ENCODE measurements at places on chromosomes 2 and 18.
A peak's percentile ranks its signal among the peaks of the same experiment; 100 is the strongest.

DNA sequence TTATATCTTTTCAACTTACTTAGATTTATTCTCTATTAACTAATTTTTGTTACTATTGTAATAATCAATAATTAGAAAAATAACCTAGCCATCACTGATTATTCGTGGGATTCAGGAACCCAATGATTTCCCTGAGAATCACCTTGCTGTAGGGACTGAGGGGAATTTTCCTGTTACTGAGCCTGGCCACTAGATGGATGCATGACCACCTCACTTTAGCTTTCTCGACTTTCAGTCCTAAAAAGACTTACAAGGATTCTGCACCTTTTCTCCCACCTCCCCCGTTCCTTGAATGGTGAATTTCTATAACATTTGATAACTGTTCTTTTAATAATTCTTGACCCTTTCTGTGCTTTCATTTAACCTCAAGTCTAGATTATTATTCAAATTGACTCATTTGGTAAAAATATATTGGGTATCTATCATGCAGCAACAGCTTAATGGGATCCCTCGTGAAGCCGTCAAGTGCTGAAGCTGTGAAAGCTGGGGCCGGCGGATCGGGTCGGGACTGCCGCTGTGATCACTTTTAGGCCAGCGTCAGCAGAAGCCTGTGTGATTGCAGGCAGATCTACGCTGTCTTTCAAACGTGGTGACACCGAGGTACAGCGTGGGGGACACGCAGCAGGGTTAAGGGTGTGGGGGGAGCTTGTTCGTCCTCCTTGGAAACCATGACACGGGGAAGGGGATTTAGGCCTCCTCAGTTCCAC, 38.8 kb upstream of the TMEM18 start:
- DNase-seq: no peak

- DNase-seq: no peak
Measured at GRCh38 chr2:62339413-62339812, 143.5 kb downstream of the B3GNT2 start.

GRCh38 chr2:118747637-118748036, 99.8 kb downstream of the EN1 start:
- no peak for DNase-seq

DNA sequence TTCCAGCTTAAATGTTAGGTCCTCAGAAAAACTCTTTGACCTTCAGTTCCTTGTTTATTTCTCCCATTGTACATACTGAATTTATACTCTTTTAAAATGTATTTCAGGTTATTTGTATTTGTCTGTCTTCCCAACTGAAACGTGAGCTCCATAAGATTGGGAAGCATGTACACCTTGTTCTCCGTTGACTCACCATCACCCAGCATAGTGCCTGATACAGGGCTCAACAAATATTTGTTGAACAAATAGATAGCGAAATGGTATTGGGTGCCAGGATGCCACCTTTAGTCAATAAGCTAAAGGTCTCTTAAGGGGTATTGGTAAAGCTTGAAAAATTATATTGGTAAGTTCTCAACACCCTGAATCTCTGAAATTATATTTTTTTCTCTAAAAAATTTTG, 1841.3 kb upstream of the CELF4 start:
- no peak for DNase-seq

DNA sequence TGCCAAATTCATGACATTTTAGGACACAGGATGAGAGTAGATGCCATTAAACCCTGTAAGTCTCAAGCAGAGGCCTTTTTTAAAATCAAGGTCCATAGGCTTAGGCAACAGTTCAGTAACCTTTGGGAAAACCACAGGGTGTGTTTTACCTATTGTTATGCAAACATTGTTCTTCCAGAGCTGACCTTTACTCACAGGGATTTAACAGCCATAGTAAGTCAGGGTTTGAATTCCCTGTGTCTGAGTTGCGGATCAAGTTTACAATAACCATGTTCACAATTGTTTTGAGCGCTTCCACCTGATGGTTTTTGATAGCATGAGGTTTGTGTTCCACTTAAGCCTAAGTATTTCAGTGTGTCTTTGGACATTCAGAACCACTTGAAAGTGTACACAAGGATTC, 160.1 kb upstream of the BOD1L2 start:
- no peak for DNase-seq

- DNase-seq: no peak
Measured at GRCh38 chr18:44899832-44900231, 219.1 kb downstream of the SETBP1 start.

- DNase-seq: no peak
Measured at GRCh38 chr2:152227969-152228592, 52.5 kb upstream of the STAM2 start.

DNA sequence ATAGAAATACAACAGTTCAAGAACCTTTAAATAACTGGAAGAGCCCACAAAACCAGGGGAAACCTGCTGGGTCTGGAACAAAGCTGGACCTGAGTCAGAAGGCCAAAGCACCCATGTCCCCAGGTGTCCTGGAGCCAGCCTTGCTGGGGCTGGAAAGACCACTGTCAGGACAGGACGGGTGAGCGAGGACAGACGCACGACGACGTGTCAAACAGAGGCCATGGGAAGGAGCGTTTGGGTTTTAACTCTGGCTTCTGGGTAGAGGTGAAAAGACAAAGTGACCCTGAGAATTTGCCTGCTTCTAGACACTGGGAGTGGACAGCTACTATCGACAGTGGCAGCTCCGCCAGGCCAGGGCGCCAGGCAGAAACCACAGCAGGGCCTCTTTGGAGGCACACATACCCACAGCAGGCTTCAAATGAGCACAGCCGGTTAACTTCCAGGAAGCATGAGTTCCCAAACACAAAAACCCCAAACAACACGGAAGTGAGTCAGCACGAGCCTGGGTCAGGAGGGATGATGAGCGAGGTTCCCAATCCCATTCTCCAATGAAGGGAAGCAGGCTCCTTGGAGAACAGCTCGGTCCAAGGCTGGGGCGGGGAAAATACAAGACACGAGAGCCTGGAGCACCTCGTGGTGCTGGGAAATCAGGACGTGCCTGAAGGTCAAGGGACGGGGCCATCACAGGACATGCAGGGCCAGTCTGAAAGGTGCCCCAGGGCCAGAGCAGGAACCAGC, 208.0 kb downstream of the TWIST2 start:
- no peak for DNase-seq

DNA sequence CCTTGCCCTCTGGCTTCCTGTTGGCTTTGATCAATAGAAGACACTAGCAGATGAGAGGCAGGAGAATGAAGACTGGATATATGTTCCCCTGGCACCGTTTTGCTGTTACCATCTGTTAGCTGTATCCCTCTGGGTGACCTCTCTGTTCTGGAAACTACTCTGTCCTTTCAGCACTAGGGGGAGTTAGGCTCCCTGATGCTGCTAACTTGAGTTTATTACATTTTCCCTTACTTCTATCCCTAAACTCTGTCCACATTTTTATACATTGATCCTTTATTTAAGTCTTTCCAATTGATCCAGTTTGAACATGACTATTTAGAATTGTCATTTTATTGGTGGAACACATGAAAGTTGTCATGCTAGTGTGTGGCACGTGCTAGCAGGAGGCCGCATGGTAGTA, 1014.3 kb upstream of the CDH2 start:
- DNase-seq: no peak

DNA sequence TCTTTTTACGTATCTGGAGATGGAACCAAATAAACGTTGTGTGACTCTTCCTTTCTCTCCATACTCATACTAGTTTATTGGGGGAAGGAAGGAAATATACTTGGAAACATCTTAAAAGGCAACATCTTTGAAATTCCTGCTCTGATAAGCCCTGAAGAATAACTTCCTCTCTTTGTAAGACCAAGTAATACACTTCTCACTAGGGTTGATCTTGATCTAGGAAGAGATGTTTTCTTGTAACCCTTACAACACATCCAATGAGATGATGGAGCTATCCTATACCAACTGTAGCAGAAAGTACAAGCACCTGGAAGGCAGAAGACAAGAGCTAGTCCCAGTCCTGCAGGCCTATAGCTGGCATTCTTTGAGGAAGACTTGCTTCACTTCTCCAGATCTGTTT, 2.0 kb downstream of the ANKRD44 start:
- DNase-seq: no peak

DNA sequence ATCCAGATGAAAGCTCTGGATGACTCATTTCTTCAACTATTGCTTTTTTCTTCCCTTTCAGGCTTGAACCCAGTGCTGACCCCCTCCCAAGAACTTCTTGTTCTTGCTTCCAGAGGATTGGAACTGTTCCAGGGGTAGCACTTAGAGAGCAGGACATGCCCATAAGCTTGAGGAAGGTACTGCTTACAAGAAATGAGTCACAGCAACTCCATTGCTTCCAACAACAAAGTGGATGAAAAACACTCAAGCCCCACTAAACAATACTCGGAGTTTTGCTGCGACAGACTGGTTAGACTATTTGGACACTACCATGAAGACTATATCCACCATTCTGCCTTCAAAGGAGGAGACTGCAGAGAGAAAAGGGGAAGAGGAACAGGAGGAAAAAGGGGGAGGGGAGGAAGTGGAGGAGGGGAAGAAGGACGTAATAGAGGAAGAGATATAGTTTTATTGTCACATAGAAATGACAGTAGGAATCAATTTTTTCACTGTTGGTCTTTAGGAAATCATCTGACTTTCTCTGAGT, 1.6 kb upstream of the EPC2 start:
- DNase-seq: no peak

GRCh38 chr2:224772494-224772893, 56.3 kb upstream of the CCDC195 start:
- DNase-seq: no peak

DNA sequence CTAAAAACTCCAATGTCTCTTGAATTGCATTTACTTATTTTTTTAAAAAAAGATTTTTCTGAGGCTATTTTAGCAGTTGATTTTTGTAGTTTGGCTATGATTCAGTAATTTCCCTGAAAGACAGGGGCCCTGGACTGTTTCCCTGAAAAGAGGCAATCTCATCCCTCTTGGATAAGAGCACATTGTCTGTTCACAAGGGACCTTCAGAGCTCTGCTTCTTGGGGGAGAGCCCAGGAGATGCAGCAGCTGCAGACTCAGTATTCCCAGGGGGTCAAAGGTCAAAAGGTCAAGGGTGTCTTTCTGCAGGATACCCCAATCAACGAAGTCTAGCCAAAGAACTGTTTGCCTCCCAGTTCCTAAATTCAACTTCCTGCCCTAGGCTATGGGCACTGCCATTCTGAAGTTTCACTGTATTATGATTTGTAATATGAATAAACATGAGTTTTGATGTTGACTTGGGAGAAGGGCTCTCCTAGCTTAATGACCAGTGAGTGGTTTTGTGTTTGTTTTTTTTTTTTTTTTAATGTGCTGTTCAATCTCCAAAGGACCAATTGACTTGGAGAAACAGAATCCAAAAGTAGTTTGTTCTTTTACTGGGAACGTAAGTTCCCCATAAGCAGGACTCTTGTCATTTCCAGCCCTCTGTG, 157.0 kb upstream of the SERPINE2 start:
- DNase-seq: no peak

GRCh38 chr18:46369323-46369722, 265.1 kb downstream of the HAUS1 start:
- DNase-seq: no peak

GRCh38 chr2:20698916-20699613, 32.1 kb downstream of the GDF7 start:
- no peak for DNase-seq

GRCh38 chr2:159066541-159067156, 98.2 kb downstream of the TANC1 start:
- no peak for DNase-seq

- DNase-seq: no peak
Measured at GRCh38 chr2:240387669-240388358, 47.6 kb upstream of the GPC1 start.

DNA sequence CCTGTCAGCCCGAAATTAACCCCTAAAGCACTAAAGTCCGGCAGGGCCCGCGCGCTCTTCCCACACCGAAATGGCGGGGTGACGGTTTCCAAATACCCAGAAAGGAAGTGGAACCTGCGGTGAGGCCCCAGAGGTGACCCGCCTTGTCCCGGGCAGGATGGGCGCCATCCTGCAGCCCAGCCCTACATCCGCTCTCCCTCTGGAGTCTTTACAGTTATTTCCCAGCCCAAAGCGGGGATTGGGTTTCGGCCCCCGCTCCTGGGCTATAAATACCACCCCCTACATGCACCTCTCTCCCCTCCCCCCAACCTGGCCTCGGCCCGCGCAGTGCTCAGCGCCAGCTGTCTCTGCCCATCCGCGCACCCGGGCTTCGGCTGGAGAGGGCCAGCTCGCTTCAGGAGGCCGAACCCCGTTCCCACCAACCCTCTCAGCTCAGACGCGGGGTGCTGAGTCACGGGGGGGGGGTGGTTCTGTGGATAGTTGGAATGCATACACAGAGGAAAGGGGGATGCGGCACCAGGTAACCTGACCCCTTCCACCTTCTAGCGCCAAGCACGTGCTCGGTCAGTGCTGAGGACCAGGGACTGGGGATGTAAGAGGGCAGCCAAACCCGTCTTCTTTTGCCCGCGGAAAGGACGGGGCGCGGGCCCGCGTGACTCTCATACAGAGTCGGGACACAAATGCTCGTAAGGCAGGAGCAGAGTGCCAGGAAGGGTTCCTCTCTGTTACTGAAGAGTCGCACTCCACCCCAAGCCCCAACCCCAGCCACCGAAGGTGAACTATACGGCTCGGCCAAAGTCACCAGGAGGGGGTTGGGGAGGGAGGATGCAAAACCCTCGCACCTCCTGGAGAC, at the start of gene TUBA4B:
TSS of gene TUBA4B (plus strand) at position 344 of the 853 bp plus-strand sequence. CDS start at position 509, 165 bp downstream.
- peak; percentile 27 for DNase-seq

GRCh38 chr2:229153267-229153666, 117.8 kb downstream of the PID1 start:
- DNase-seq: no peak

- no peak for DNase-seq
Measured at GRCh38 chr2:62941413-62941812, 109.2 kb upstream of the OTX1 start.

- no peak for DNase-seq
Measured at GRCh38 chr2:230327418-230328154, 593 bp downstream of the SP140L start.

DNA sequence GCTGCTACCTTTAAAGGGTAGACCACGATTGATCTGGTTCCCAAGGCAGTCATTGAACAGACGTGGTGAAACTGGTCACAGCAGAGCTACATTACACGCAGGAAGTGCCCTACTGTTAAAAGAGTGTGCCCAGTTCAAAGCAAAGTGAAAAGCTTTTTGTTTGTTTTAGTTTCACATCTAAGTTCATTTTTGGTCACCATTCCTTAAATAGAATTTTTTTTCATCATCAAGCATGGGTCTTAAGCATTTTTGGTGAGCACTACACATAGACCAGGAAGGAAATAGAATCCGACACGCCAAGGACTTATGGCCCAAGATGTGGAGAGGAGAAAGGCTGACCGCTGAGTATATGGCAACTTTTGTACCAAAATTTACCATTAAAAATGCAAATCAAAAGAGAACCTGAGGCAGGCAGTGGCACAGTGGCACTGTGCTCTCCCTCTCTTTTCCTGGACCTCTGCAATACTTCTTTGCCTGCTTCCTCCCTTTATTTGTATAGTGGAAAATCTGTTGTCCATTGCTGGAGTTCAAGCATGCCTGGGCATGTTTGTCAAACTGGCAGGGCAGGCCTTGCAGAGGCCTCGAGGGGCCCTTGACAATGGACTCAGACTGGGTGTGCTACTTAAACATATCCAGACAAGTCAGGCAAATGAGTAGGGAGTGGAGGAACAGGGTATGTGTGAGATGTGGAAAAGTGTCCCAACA, 42.6 kb upstream of the HNRNPA3 start:
- DNase-seq: no peak

GRCh38 chr18:68763083-68763482, 34.8 kb upstream of the CCDC102B start:
- no peak for DNase-seq

- DNase-seq: no peak
Measured at GRCh38 chr2:216221811-216222210, 112.7 kb downstream of the XRCC5 start.
